HFFc6 (cell line): ENCODE measurements at places on chromosomes 12 and 14. TPM values are rescaled to one million over a fixed set of nuclear protein-coding genes. Genes with fewer than 3 reads are reported as not detected.

Gene DHRS2
- total RNA-seq, result 0.18 to 0.67 TPM (median 0.31 TPM) in 3 replicates

Gene APOF
- not detected in 3 replicates for total RNA-seq

Gene GALNT6
- 69.8 to 91.0 TPM (median 85.6 TPM) in 3 replicates for total RNA-seq

- H3K4me3 ChIP-seq, result no peak overlapping the region
- H3K27ac ChIP-seq, result no peak overlapping the region
- no peak for DNase-seq
- H3K36me3 ChIP-seq, result no peaks in the 10 kb centered on the region
Observed at GRCh38 chr12:113689047-113689610, 217.5 kb upstream of the LHX5 start.

Gene SLCO1B1
- not detected in 3 replicates for total RNA-seq

DNA sequence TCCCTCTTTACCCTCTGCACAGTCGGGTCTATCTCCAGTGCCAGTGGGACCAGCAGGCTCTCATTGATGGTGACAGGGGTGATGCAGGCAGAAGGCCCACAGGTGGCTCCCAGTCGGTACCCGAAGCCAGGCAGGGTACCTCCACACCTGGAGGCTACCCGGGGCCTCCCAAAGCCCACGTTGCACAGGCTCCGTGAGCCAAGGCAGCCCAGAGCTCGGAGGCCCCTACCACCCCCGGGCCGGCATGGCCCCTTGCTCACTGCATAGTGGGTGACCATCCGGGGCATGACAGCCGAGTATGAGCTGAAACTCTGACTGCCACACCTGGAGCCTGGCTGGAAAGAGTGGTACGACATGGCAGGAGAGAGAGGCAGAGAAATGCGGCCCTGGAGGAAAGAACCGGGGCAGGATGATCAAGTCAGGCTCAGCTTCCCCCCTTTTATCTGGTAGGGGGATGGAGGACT lies at the start of gene KRT82:
Gene KRT82 (minus strand): TSS at position 414 of the 464 bp plus-strand sequence. CDS start 58 bp downstream, at position 356.
- peaks cover 51% of the 10 kb centered on the region for H3K27me3 ChIP-seq
- no peak within 1 kb of the TSS for H3K4me3 ChIP-seq
- DNase-seq, result no peak
